COLO829 (cell line): ENCODE measurements at places on chromosomes 5 and 9.

- no peak for DNase-seq
Measured at GRCh38 chr5:168570490-168571328, 8.5 kb downstream of the PANK3 start.

DNA sequence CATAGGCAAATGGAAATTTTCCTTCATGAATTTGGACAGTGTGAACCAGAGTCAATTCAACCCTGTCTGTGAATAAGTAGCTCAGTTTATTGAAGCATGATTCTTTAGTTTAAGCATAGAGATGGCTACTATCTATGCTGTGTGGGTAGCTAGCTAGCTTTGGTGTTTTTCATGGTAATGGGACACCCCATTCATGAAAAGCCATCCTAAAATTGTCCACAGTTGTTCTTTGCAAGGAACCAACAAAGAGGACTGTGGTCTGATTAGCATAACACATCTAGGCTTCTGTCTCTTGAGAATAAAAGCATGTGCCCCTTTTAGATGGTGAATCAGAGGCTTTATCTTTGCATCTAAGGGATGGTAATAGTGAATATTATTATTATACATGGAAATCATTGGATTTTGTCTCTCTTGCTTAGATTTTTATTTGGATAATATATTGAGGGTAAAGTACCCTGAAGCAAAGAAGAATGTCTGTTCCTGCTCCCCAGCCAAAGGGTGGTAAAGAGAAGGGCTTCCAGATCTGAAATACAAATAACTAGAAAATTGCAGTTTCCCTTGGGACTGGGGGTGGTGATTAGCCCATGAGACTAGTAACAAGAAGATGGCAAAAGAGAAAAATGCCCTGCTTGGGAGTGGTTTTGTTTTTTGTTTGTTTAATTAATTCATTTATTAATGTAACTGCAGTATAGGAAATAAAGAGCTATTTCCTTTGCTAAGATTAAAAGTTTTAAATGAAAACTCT lies 624.2 kb upstream of the ZNF608 start:
- DNase-seq: peak; percentile 19

GRCh38 chr9:69527454-69527853 lies 144.7 kb downstream of the APBA1 start:
- no peak for DNase-seq

DNA sequence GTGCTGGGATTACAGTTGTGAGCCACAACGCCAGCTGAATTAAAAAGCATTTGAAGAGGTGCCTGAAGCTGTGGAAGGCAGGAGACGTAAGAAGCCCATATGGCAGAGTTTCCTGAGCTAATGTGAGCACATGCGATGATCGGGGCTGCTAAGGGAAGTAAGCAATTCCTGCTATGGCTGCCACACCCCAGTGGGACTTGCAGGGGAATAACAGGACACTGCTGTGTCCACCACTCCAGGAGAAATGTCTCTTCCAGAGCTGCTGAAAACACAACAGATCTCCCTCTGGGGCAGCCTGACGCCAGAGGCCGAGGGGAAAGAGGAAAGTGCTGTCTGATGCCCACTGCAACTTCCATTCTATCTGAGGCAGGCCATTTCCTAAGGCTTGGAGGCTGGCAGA lies 46.2 kb upstream of the ANKRD55 start:
- no peak for DNase-seq

GRCh38 chr5:142211918-142212317 lies 103.3 kb downstream of the NDFIP1 start:
- DNase-seq: no peak

- DNase-seq: no peak
Measured at GRCh38 chr5:174420651-174421407, 303.6 kb upstream of the MSX2 start.

DNA sequence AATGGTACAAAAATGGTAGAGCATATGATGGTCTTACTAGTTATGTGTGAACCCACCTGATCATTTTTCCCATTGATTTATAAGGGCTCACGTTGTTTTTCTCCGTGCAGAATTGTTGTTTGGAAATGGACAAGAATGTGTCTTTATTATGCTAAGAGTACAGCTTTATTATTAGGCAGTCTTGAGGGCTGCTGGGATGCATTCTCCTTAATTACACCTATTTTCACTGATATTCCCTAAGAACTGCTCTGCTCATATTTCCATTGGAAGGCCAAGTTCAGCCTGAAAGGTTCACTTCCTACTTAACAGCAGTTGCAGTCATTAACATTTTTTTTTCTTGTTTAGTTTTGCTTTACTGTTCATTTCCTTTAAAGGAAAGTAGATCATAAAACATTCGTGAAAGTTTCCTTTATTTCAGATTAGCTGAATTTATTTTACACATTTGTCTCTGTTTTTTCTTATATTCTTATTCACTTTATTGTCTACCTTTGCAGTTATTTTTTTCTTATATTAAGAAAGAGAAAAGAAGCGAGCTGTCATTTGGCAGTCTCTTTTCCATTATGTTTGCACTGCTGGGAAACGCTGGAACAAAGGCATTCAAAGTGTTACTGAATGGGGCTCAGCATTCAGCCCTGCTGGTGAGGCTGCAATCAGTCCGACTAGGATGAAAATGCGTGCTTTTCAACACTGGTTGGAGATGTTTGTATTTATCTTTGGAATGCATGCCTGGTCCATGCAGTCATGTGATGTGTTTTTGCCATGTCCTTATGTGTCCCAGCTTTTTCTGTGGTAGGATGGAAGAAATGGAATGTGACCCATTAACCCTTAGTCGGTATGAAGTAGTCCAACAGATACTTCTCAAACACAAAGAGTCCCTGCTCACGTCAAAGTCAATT lies 602.7 kb upstream of the ZNF608 start:
- no peak for DNase-seq

- no peak for DNase-seq
Measured at GRCh38 chr9:37486256-37486615, 488 bp downstream of the POLR1E start.

DNA sequence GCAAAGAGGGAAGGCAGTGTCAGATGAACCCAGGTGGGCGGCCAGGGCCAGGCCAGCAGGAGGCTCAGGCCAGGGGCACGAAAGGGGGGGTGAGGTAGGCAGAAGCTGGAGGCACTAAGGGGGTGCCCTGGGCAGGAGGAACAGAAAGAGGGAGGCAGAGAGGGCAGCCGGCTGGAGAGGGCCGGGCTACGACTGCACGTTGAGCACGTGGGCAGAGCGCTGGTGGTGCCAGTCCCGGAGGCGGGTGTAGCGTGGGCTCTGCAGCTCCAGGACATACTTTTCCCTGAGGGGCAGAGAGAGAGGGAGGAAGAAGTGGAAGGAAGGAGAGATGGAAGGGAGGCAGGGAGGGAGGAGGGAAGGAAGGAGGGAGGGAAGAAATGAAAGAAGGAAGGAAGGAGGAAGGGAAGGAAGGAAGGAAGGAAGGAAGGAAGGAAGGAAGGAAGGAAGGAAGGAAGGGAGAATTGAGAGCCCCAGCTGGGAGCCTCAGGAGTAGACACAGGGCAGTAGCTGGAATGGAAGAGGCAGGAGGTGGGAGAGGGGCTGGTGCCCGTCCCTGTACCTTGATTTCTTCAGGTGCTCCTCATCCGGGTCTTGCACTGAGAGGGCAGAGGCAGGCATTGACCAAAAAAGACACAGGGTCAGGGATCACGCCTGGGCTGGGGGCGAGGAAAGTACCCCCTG lies 7.0 kb downstream of the PDLIM7 start:
- no peak for DNase-seq

DNA sequence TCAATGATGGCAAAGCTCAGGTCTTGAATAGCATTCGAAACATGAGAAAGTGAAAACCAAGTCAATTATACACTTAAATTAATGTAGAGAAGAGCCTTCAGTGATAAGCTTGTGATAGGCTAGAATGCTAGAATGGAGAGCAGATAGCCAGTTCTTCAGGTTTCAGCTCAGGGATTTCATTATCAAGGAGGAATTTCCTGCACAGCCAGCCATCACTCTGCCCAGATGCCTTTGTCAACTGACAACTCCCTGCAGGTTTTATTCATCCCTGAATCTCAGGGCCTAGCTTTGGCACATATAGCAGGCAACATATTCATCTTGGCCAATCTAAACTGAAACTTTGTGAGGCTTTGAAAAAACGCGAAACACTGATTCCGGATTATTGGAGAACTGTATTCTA lies 199.3 kb upstream of the CDH6 start:
- no peak for DNase-seq

- DNase-seq: peak; percentile 51
Measured at GRCh38 chr5:157718519-157718918, 12.7 kb upstream of the THG1L start.

GRCh38 chr5:108858959-108859358 lies 111.3 kb downstream of the FER start:
- DNase-seq: no peak

- peak; percentile 51 for DNase-seq
Measured at GRCh38 chr9:7816021-7816420, 16.4 kb upstream of the DMAC1 start.

DNA sequence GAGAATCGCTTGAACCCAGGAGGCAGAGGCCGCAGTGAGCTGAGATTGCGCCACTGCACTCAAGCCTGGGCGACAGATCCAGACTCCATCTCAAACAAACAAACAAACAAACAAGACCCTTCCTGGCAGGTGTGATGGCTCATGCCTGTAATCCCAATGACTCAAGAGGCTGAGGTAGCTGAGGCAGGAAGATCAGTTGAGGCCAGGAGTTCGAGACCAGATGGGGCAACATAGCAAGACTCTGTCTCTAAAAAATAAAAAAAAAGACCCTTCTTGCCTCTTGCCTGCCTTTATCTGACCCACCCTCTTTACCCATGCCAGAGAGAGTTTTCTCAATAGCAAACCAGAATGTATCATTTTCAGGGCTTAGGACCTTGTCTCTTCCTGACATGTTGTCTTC lies 8.8 kb upstream of the PANK3 start:
- no peak for DNase-seq

DNA sequence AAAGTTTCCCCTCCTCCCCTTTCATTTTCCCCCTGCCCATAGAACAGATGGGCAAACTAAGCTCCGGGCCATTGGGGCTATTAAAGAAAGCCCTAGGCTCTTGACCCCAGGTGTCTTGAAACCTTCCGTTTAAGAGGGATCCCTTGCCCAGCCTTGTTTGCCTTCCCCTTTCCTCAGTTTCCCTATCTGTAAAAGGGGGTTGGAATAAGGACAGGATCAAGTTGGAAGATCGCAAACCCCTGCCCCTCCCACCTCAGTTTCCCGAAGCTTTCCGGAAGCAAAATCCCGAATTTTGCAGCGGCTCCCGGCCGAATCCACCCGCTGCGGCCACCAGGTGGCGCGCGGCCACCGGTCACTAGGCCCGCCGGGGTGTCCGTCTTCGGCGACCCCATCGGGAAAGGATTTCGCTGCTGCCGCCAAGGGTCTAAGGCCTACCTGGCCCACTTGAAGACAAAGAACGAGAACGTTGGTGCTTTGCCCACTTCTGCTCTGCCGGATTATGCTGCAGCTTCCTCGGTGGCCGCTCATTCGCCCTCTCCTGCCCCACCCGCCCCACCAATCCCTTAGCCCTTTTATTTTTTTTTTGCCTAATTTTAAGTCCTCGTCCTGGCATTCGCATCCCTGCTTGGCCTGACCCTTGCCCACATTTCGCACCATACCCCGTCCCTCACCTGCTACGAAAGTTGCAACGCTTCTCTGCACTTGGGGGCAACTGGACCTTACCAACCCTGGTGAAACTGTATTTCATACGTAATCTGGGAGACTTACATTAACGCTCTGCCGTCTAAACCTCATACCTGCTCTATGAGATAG lies 962 bp upstream of the NR6A1 start:
- DNase-seq: peak; percentile 85

DNA sequence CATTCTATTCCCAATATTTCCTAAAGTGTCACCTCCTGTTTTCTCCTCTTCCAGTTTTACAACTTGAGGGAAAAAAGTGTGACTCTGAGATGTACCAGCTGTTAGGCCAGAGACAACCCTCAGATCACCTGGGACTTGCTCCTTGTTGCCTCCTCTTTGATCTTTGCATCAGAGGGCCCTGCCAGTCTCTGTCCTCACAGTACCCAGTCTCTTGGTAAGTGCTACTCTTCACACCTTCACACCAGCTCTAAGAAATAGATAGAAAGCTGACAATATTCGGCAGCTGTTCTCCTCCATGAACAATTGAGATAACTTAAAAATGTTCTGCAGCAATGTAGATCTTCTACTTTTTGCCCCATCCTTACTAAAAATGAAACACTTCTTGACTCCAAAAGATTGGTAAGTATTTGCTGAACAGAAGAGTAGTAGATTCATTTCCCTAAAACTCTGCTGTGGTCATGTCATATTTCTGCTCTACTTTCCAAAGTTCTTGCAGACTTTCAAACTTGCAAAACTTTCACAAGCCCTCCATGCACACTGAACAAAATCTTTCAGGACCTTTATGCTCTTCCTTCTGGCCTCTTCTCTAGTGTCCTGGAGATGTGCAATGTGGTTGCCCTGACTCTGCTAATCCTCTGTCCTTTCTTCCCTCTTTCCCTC lies 188.6 kb downstream of the SNX18 start:
- no peak for DNase-seq

- no peak for DNase-seq
Measured at GRCh38 chr9:100679834-100680233, 102.0 kb downstream of the CAVIN4 start.

- no peak for DNase-seq
Measured at GRCh38 chr5:121292664-121293063, 559.0 kb upstream of the FTMT start.

DNA sequence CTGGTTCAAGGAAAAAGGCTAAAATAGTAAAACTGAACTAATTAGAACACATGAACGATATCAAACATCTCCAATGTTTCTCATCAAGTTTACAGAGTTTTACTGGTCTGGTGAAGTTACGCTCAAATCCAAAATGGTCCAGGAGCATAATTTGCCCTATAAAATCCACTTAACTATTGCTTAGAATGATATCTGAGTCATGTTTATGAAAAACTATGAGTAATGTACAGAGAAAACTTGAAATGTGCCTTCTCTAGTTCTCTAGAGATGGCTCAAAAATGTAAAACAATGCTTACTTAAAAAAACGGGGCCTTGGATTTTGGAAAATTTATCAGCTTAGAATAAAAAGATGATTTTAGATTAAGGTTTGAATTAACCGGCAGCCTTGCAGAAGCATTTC lies 108.1 kb downstream of the FBXW11 start:
- DNase-seq: no peak
